ENCODE measurements at places on chromosomes 2 and 18. TPM values are rescaled to one million over a fixed set of nuclear protein-coding genes. Genes with fewer than 3 reads are reported as not detected.

Gene FOXI3
- not detected for total RNA-seq

Gene EHD3
- 17.4 TPM for total RNA-seq

Gene UGT1A1
- total RNA-seq: not detected

Gene GPAT2
- 2.2 TPM for total RNA-seq

Gene CAPN14
- total RNA-seq: under 0.01 TPM

Gene FSIP2
- total RNA-seq: under 0.01 TPM

All from osteoblast (primary cell).